ENCODE measurements at places on chromosomes 4 and X.
A peak's percentile ranks its signal among the peaks of the same experiment; 100 is the strongest.

GRCh38 chr4:99885063-99885664, 9.1 kb downstream of the LAMTOR3 start:
- peak; percentile 20 for DNase-seq

DNA sequence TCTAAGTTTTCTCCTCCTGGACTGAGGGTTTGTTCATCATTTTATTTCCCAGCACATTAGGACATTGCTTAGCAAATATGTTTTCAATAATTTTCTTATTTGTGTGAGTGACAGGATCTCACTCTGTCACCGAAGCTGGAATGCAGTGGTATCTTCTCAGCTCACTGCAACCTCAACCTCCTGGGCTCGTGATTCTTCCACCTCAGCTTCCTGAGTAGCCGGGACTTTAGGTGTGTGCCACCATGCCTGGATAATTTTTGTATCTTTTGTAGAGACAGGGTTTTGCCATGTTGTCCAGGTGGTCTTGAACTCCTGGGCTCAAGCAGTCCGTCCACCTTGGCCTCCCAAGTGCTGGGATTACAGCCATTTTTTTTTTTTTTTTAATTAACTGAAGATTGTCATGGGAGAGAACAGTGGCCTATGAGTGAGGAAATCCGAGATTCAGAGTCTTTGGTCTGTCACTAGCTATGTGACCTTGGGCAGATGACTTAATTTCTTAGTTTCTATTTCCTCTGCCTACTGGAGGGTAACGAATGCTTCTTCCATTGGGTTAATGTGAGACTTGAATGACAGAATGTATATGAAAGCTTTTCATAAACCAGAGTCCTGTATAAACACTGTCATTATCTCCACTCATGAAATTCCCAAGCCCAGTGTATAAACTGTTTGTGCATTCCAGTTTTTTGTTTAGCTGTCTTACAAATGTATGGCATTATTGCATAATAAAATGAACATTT, 23.9 kb downstream of the MOB1B start:
- DNase-seq, result no peak

DNA sequence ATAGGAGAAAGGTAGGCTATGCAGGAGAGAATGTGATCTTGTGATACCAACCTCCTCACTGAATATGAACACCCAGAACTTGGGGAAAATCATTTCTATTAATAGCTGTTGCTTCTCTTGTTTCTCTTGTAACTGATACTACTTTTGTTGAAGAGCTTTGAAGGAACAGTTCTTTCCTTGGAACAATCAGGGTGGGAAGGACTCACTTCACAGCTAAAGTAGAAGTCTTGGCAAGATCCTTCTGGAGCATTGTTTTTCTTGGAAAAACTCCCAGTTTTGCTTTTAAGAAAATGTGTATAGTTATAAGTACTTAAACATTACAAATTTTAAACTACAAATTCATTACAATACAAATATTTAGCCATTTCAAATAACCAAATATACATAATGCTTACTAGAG, 19.1 kb upstream of the XK start:
- DNase-seq, result no peak

GRCh38 chrX:134925551-134925950, 65.2 kb upstream of the SMIM10 start:
- no peak for DNase-seq

DNA sequence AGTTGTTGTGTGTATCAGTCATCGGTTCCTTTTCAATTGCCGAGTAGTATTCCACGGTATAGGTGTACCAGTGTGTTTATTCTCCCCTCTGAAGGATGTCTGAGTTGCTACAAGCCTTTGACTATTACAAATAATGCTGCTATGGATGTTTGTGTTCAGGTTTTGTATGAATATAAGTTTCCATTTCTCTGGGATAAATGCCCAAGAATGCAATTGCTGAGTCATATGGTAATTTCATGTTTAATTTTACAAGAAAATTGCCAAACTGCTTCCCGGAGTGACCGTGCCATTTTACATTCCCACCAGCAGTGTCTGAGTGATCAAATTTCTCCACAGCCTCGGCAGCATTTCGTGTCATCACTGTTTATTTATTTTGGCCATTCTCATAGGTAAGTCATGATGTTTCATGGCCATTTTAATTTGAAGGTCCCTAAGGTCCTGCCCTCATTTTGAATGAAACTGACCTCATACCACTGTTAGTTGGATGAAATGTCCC, 73.9 kb downstream of the IRF2 start:
- no peak for DNase-seq

DNA sequence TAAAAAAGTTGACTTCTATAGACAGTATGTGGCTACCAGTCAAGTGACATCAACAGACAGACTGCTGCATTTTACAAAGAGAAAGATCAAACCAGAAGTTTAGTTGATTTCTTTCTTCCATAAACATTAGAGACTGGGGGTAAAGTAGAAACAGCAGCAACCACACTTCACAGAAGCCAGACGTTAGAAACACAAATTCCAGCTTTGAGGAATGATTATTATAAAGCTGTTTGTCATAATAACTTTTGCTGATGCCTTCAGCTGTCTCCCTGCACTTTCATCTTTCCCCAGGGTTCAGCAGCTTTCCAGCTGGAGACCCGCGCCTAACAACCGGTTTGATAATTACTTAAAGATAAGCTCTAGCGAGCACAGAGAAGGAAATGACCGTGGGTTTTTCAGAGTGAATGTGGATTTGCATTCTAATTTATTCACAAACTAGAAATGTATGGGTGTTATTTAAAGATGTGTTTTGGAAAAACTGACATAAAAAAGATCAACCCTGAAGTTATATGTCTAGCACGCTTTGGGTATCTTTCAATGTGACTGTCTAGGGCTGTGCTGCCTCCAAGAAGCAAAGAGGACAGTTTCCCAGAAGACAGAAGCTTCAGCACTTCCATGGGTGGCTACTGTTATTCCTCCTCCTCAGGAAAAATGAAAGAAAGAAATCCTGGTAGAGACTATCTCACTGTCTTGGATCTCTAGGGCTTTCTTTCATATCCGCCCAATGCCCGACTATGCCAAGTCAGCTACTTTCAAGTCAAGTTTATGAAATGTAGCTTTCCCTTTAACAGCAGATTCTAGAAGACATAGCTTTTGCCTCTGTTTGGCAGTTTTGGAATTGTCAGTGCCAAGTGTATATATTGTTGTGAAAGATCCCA, 15.0 kb upstream of the ENAM start:
- DNase-seq, result no peak

- no peak for DNase-seq
Observed at GRCh38 chrX:106608016-106608415, 3.8 kb upstream of the RADX start.

DNA sequence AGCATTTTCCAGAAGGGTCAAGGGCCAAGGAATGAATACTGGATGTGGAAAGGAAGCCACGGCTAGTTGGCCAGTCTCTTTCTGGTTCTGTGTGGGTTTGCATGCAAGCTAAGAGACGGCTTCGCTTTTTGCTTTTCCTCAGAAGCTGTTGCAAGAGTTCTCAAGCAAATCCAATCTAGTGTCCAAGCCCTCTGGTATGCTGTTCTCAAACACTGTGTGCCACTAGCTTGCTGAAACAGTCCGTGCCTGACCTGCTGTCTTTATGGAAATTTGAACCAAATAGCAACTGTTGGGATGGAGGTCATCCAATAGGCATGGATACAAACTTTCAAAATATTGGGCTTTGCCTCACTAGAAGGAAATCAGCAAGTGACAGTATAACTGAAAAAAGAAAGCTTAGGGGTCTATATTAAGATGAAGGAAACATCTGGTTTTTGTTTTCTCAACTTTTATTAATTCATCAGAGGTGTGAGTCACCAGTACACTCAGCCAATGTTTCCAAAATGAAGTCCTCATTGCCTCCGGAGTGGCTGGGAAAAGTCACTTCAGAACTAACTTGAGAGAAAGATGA, 70.5 kb downstream of the SLC9A6 start:
- DNase-seq, result no peak

Data from kidney capillary endothelial cell (primary cell).